Activated CD4-positive, alpha-beta T cell treated with anti-CD3 and anti-CD28 coated beads, Interleukin-2, amount 50 U/mL, for 1 hour (primary cell): ENCODE measurements at places on chromosomes 16 and 17.
A peak's percentile ranks its signal among the peaks of the same experiment; 100 is the strongest.

- DNase-seq, result no peak
Measured at GRCh38 chr16:60792437-60792836, 1243.8 kb downstream of the CDH8 start.

GRCh38 chr17:78534492-78535272 is 42.5 kb downstream of the DNAH17 start:
- DNase-seq, result no peak

- DNase-seq, result no peak
Measured at GRCh38 chr16:2471653-2472487, 773 bp downstream of the NTN3 start.

- DNase-seq, result no peak
Measured at GRCh38 chr16:87842209-87842869, 27.0 kb downstream of the SLC7A5 start.

GRCh38 chr16:77558786-77559185 is 124.0 kb upstream of the ADAMTS18 start:
- no peak for DNase-seq

- DNase-seq, result no peak
Measured at GRCh38 chr16:85921026-85921425, 22.1 kb downstream of the IRF8 start.

GRCh38 chr17:37702598-37702997 is 42.3 kb downstream of the HNF1B start:
- no peak for DNase-seq

GRCh38 chr17:66021757-66022156 is 170.2 kb downstream of the CEP112 start:
- no peak for DNase-seq

- no peak for DNase-seq
Measured at GRCh38 chr16:81945665-81946064, 65.6 kb downstream of the SDR42E1 start.

DNA sequence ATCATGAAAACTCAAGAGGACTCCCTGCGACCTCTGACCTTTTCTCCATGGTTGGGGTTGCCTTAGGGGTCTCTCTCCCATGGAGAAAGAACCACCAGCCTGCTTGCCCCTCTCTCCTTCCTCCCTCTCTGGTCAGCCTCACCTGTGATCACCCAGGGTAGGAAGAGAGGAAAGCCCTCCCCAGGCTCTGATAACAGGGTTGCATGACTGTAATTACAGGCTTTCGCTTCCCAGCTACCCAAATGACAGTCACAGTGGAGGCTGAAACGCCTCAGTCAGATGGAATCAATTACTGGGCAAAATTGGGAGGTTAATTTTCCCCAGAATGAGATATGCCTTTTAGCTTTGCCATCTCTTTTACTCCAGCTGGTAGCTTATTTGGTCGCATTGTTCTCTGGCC is 265.8 kb upstream of the SOX9 start:
- DNase-seq, result no peak

GRCh38 chr16:68287276-68288251 is 23.2 kb downstream of the SLC7A6OS start:
- peak; percentile 34 for DNase-seq

- DNase-seq, result no peak
Measured at GRCh38 chr16:85586380-85587104, 26.6 kb upstream of the GSE1 start.

GRCh38 chr17:80034791-80035686 is 633 bp downstream of the TBC1D16 start:
- peak; percentile 53 for DNase-seq

- no peak for DNase-seq
Measured at GRCh38 chr17:40175928-40176753, 1.1 kb upstream of the RAPGEFL1 start.

GRCh38 chr16:49542391-49542891 is 168.8 kb downstream of the C16orf78 start:
- no peak for DNase-seq

GRCh38 chr16:7338826-7339225 is 6.2 kb downstream of the RBFOX1 start:
- DNase-seq, result no peak

DNA sequence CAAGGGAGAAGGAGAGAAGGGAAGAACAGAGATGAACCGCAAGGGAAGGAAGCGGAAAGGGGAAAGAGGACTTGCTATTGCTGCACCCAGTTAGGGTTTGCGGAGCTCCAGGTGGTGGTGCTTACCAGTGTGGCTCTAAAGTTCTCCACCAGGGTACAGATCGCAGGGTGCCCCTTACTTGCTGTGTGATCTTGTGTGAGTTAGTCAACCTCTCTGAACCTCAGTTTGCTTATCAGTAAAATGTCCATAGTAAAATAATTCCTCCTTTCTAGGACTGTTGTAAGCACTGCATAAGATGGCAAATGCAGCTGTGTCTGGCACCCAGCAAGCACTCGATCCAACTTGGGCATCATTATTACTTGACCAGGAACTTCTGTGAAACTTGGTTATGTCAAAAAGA is 230.7 kb upstream of the CDH5 start:
- no peak for DNase-seq

GRCh38 chr17:35617505-35617904 is 30.4 kb downstream of the AP2B1 start:
- DNase-seq, result no peak

DNA sequence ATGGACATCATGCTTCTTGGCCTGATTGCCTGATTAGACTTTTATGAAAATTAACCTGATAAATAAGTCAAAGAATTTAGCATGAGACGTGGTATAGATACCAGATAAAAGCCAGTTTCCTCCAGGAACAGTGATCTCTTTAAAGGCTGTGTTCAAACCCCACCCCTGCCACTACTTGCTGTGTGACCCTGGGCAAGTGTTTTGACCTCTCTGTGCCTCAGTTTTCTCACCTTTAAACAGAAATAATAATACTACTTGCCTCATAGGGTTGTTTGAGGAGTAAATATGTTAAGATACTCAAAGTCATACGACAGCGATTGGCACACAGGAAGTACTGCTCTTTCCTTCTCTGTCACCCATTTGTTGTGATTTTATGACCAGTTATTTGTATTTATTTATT is 115.5 kb downstream of the MAF start:
- DNase-seq, result no peak

GRCh38 chr17:60139438-60140285 is 10.1 kb upstream of the CA4 start:
- DNase-seq, result peak; percentile 65

DNA sequence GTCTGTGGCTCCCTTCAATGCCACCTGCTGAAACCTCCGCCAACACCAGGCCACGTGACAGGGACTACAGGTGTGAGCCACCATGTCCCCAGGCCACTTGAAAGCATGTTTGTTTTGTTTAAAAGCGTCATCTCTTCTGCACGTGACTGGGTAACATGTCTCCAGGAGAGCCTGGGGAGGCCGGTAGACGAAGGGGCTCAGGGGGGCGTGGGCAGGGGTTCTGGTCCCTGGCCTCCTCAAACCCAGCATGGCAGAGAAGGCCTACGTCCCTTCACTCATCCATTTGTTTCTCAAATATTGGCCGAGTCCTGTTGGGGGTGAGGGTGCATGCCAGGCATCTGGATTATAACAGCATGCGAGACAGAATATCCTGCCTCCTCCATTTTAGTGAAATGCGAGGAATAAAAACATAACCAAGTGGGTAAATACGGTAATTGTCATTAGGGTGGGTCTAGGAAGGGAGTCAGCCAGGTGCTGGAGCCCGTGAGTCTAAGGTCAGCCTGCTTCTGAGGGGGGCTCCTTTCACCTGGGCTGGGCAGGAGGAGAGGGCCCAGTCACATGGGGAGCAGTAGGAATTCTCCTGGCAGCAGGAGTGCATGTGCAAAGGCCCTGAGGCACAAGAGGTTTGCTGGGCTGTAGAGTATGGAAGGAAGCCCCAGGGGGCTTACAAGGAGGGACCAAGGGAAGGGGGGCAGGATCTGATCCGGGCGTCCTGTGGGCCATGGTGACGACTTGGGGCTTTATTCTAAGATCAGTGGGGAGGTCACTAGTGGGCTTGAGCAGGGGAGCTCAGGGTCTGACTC is 26.8 kb upstream of the CIBAR2 start:
- no peak for DNase-seq

- no peak for DNase-seq
Measured at GRCh38 chr17:29256735-29257466, 10.2 kb downstream of the CRYBA1 start.

DNA sequence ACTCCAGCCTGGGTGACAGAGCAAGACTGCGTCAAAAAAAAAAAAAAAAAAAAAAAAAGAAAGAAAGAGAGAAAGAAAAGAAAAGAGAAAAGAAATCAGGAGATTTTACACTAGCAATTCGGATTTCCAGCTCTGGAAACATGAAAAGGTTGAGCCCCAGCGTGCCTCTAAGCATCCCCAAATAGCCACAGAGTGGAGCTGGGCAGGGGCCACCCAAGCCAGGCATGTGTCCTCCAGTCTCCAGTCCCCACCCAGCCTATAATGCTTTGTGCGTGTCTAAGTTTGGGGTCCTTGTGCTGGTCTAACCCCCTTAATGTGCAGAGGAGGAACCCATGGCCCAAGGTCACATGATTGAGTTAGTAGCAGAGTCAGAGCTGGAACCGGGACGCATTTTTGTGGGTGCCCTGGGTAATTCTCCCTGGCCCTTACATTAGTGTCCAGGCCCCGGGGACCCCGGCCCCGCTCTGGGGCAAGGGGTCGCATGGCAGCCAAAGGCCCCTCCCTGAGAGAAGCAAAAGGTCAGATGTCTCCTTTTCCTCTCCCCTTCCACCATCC is 19.9 kb downstream of the ADAM11 start:
- no peak for DNase-seq

GRCh38 chr16:76303637-76304314 is 26.6 kb downstream of the CNTNAP4 start:
- no peak for DNase-seq

DNA sequence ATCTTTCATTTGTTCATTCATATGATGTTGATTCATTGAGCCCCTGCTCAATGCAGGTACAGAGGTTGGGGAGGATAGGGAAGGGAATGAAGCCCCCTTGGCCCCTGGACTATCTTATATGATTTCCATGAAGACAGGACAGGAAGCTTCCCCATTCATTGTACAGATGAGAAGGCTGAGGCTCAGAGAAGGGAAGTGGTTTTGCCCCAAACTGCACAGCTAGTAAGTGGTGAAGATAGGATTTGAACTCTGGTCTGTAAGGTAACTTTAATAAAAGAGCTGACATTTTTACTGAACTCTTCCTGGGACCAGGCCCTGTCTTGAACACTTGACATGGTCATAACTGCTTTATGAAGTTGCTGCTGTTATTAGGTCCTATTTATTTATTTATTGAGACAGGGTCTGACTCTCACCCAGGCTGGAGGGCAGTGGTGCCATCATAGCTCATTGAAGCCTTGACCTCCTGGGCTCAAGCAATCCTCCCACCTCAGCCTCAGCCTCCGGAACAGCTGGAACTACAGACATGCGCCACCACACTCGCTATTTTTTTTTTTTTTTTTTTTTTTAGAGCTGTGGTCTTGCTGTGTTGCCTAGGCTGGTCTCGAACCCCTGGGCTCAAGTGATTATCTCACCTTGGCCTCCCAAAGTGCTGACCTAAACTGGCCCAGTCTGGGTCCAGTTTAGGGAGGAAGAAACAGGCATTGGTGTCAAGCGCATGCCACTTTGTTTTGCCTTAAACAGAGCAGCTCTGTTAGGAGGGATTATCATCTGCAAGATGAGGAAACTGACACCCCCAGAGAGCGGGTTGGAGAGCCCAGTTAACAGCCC is 5.0 kb downstream of the CTF1 start:
- no peak for DNase-seq

GRCh38 chr17:360092-360750 is 7.6 kb upstream of the RPH3AL start:
- DNase-seq, result no peak

DNA sequence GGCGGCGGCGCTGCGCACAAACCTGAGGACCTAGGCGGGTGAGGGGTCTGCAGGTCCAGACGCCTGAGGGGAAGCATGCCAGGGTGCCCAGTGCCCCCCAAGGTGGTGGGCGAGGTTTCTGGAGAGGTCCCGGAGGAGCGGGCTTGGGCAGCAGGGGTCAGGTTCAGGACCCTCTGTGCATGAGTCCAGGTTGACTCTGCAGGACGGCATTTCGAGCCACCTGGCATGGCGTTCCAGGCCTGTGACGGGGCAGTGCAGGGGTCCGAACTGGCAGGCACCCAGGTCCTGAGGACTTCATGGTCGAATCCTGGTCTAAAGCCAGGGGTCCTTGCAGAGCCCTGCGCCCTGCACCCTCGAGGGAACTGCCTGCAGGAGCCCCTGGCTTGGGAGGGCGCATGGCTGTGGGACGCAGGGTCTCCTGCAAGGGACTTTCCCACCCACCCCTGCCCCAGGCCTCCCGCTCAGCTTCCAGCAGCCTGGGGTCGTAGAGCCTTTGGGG is 3.5 kb downstream of the SLC16A3 start:
- no peak for DNase-seq

GRCh38 chr16:15950161-15950854 is 892 bp downstream of the ABCC1 start:
- peak; percentile 34 for DNase-seq

DNA sequence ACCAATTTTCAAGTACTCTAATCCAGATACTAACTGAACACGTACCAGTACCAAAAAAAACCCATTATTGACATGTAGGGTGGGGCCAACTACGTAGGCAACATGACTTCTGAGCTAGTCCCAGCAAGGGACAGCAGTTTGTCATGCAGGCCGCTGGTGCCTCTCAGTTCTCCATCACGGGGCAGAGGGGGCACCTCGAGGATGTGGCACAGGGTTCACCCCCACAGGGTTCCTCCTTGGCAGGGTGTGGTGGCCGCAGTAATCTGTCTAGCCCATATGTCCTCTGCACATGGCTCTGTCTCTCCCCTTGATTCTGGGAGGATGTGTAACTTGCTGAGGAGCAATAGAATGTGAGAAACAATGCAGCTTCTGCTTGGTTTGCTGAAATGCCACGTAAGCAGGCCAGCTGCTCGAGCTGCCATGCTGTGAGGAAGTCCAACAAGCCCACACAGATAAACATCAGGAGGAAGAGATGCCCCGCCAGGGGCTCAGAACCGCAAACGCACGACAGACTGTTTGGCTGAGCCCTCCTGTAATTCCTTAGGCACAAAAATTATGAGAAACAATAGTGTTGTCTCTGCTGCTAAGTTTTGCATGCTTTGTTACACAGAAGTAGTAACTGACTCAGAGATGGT is 62.4 kb downstream of the NT5M start:
- no peak for DNase-seq

DNA sequence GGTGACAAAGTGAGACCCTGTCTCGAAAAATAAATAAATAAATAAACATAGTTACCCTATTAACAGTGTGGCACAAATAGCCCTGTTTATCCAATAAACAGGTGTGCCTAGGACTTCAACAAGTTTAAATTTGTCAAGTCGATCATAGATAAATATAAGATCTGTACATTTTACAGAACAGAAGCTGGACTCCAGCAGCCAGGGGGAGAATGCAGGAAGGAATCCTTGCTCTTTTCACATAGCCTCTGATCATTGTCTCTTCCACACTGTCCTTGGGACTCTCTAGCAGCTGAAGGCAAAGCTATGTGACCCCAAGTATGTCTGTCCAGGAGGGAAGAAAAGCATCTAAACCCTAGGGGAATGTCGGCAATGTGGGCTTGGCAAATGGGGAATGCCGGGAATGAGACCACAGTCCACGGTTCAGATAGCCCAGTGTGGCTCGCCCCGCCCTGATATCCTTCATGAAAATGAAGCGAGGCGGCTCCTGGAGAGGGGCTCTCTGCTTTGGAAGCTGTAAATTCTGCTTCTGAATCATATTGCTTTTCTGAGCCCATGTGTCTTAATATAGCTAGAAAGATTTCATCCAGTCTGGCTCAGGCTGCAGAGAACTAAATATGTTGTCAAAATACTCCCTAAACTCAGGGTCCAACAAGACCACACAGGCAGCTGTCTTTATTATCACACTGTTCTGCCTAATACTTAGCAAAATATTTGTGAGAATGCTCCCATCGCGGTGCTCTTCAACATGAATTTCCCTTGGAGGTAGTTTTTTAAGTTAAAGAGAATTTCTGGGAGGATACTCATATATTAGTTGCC is 24.9 kb upstream of the GRB2 start:
- no peak for DNase-seq

GRCh38 chr16:89010210-89010925 is 33.4 kb upstream of the CBFA2T3 start:
- DNase-seq, result no peak
